Karpas-422 (cell line): ENCODE measurements at places on chromosomes 12 and 14. TPM values are rescaled to one million over a fixed set of nuclear protein-coding genes. Genes with fewer than 3 reads are reported as not detected.

GRCh38 chr12:100793182-100793581, 1.4 kb upstream of the ANO4 start:
- no peaks in the 10 kb centered on the region for H3K36me3 ChIP-seq
- H3K4me1 ChIP-seq = no peaks in the 10 kb centered on the region
- no peak overlapping the region for H3K27ac ChIP-seq
- no peak for DNase-seq

- peaks cover 47% of the 10 kb centered on the region; the same call in 1 of the 2 replicates for H3K36me3 ChIP-seq
- no peaks in the 10 kb centered on the region for H3K4me1 ChIP-seq
- no peak overlapping the region for H3K4me3 ChIP-seq
- no peak overlapping the region for H3K27ac ChIP-seq
- DNase-seq = no peak
These were observed 40.3 kb downstream of the CEP128 start for GRCh38 chr14:80901260-80901659.

Gene ABCC9
- not detected in 2 replicates for total RNA-seq

Gene INSM2
- total RNA-seq = 0.22 and 0.32 TPM in 2 replicates

Gene RIMKLB
- 0.89 and 0.90 TPM in 2 replicates for total RNA-seq
